Adipocyte (in vitro differentiated cells): ENCODE measurements at places on chromosomes 2 and 18.

DNA sequence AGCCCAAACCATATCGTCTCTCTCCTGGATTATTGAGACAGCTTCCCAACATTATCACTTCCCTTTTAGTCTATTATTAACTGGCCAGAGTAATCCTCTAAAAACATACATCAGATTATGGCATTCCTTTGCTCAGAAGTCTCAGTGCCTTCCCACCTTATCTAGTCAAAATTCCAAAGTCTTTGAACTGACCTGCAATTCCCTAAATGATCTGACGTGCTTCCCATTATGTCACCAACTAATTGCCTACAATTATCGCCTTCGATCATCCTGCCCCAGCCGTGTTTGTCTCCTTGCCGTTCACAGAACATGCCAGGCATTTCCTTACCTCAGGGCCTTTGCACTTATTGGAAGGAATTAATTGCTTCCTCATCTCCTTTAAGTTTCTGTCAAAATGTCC is 332.4 kb downstream of the IRS1 start:
- DNase-seq: no peak

GRCh38 chr18:78927616-78928015 is 52.0 kb upstream of the SALL3 start:
- DNase-seq: no peak

DNA sequence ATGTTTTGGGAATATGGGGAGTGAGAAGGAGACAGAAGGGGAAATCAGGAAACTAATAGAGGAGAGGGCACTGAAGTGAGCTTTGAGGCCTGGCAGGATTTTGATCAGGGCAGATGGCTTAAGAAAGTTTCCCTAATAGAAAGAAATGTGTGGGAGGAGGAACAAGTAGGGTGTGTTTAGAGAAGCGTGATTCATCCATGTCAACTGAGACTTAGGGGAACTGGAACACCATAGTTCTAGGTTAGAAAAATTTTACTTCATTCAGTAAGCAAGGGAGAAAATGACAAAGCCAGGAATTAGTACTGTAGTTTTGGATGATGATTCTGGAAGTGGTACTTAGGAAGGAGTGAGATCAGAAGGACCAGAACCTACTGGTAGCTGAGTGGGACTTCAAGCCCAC is 296.0 kb downstream of the PLCL1 start:
- peak; percentile 61 for DNase-seq

DNA sequence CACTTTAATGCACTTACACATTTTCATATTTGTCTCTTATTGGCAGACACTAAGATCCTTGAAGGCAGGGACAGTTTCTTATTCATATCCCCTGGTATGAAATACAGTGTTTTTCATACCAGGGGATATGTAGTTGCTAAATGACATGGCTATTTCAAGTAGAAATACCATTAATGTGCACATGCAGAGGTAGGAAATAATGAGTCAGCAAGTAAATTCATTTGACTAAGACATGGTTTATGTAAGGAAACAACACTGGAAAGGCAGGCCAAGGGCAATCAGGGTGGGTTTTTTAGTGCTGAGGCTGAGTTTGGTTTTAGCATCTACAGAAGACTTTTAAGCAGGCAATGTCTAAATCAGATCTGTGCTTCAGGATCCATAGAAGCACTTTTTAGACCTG is 155.9 kb downstream of the WDPCP start:
- no peak for DNase-seq
